ENCODE measurements at places on chromosomes 6 and 20.

GRCh38 chr6:105536961-105537360 is 134.1 kb upstream of the PREP start:
- DNase-seq, result no peak

GRCh38 chr6:3534599-3534998 is 77.7 kb upstream of the SLC22A23 start:
- DNase-seq, result no peak

GRCh38 chr6:145848541-145848940 is 33.9 kb upstream of the FBXO30 start:
- no peak for DNase-seq

DNA sequence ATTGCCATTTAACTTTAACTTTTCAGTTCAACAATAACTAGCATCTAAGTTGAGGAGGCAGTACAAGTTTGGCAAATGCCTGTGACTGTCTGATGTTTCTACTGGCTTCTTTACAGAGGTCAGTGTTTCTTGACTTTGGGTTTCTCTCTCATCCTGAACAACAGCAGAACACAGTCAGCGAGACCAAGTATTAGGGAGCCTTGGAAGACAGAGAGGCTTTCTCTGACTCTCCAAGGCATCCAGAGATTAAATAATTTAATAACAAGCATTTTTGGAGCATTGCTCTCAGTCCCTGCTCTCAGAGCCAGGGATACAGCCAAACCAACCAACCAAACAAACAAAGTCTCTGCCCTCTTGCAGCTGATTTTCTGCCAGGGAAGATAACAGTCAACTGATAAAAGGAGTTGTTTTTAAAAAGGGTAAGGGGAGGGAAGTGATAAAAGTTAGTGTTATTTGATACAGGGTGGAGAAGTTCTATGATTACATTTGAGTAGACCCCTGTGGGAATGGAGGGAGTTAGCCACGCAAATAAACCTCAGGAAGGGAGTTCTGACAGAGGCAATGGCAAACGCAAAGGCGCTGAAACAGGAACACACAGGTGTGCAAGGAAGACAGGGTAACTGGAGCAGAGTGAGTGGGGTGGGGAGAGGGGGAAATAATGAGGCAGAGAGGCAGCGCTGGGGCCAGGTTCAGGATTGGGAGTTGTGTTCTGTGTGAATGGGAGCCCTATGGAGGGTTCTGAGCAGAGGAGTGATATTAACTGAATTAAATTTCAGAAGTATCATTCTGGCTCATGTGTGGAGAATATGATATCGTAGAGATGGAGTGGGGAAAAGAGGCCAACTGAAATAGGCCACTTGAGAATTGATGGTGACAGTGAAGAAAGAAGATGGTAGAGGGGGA is 55.2 kb downstream of the SEL1L2 start:
- DNase-seq, result no peak

DNA sequence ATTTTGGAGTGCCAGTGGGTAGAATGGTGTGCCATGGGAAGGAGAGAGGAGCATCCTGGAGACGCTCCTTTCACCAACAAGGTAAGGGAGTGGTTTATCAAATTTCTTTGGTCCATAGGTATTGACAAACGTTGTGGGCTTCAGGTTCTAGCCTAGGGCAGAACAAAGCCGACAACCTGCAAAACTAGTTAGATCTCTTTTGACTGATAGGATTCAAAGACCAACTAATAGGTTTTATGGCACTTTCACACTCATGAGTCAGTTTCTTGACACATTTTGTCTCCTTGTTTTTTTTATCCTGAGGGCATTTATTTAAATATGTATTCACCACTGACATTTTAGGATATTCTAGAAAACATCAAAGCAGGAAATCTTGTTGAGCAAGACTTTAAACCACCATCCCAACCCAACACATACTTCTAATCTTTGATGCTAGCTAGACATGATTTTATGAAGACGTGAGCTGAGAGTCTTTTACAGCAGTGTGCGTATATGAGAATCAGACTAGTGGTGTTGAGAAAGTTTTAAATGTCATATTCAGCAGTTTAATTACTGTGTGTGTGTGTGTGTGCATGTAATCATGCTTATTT is 370.4 kb upstream of the HSF2 start:
- DNase-seq, result no peak

GRCh38 chr6:10194816-10195672 is 219.8 kb downstream of the TFAP2A start:
- DNase-seq, result no peak

GRCh38 chr6:42564506-42564825 is 637 bp downstream of the UBR2 start:
- DNase-seq, result no peak

DNA sequence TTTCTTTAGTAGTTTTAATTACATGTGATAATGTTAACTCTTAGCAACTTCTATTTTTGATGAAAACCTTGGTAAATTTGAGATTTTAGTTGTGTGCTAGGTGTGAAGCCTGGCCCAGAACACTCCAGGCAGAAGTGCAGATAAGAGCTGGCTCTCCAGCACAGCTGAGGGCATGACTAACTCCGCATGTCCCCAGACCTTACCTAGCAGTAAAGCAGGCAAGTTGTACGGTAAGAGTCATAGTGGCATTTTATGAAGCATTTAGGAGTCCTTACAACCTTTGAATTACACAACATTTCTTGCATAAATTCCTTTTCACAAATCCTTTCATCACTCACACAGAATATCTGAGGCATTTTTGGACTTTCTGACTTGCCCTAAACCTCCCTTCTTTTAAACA is 67.2 kb downstream of the OPRM1 start:
- no peak for DNase-seq

- no peak for DNase-seq
Measured at GRCh38 chr6:109121411-109121810, 26.1 kb downstream of the CEP57L1 start.

- DNase-seq, result no peak
Measured at GRCh38 chr6:5553767-5554166, 292.5 kb downstream of the FARS2 start.

DNA sequence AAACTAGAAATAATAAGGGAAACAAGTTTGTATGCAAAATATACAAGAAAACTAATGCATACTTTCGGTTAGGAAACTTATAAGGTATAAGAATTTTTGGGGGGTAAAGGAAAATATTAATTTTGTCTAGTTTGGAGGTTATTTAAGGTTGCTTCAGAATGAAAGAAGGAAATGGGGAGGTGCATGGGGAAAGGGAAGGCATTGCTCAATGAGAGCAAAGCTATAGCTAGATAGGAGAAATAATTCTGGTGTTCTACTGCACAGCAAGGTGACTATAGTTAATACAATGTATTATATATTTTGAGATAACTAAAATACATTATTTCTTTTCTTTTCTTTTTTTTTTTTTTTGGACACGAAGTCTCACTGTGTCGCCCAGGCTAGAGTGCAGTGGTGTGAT is 5.4 kb upstream of the MYMX start:
- DNase-seq, result no peak

- DNase-seq, result no peak
Measured at GRCh38 chr6:31037682-31038081, 27.4 kb downstream of the MUC22 start.

- peak; percentile 38 for DNase-seq
Measured at GRCh38 chr6:119313937-119314884, 35.4 kb downstream of the MAN1A1 start.

DNA sequence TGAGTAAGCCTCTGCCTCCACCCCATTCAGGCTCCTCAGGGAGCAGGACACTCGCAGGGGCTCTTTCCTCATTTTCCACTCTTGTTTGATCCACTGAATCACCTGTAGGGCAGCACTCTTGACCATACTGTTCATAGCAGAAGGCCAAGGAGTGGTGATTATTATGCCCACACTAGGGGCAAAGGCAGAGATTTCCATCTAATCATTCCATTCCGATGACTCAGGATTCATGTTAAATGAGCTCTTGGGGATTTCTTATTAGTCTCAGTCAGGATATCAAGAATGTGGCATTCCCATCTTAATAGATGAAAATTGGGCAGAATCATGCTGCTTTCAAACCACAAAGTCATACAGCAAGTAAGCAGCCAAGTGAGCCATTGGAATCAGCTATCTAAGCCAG is 101.9 kb upstream of the MOCS1 start:
- DNase-seq, result no peak

DNA sequence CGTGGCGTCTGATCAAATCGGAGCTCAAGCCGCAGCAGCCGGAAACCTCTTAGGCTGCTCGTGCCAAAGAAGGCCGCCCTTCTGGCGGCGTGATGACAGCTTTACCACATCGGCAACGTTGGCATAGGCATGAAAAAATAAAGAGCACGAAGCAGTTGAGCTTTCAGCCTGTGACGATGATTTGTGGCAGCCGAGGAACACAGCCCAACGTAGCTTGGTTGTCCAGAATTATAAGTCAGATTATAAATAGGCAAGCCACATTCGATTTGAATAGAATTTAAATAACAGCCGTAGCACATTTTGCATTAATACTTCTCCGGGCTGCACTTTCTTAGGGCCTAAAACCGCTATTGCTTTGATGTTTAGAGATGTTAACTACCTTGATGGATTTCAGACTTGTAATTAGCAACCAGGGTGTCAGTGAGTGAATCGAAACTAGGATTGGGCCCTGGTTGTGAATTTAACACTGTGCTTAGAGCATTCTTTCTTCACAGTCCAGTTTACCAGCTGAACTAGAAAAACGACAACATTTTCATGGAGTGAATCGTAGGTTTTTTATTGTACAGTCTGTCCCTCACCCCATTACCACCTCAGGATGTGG is 864 bp upstream of the BCLAF1 start:
- peak; percentile 74 for DNase-seq

- no peak for DNase-seq
Measured at GRCh38 chr20:35039146-35039545, 53.5 kb downstream of the TRPC4AP start.

DNA sequence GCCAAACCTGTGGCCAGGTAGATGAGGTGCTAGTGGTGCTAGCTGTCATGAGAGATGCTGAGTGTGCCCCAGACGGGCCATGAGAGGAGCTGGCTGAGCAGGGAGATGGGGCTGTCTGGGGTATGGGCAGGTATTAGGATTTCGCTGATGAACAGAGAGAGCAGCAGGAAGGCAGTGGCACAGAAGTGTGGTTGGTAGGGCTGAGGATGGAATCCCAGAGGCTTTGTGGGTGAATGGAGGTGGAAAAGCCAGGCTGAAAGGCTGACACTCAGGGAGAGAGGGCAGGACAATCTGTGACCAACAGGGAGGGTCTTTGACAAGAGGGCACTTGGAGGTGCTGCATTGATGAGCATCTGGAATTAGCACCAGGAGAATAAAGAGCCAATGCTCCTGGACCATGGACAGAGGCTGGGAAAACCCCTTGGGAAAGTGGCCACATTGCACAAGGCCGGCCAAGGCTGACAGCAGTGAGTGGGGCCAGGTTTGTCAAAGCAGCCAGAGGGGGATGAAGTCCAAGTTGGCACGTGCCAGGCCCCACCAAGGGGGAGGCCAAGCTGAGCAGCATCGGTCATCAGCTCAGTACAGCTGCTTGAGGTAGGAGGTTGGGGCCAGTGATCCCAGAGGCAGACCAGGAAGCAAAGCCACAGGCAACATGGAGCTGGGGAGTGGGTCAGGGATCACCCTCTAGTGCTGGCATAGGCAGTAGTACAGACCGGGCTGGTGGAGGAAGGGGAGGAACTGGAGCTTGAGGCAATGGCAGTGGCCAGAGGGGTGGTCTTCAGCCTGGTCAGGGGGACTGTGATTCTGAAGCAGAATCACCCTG is 19.7 kb upstream of the SGK2 start:
- DNase-seq, result no peak

DNA sequence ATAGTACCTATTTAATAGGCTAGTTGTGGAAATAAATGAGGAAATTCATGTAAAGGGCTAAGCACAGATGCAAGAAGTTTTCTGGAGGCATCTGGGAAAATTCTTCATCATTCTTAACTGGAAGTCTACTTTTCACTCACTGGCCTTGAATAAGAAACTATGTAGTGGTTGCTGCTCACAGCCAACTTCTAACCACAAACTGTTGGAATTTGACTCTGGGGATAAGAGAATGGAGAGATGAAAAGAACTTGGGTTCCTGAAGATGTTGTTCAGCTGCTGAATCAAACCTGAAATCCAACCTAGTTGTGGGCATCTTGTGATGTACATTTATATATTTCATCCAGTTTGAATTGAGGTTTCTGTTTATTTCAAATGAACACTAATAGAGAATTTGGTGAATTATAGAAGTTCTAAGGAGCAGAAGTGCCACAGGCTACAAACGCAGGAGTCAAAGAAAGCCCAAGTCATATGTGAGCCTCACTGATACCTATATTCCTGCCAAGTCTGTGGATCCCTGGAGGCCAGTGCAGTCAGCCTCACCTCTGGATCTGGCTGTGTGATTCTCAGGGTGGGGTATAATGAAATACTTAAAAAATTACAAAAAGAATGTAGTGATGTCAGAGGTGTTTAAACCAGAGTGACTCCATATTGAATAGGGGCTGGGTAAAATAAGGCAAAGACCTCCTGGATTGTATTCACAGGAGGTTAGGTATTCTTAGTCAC is 18.7 kb upstream of the MEI4 start:
- DNase-seq, result no peak

DNA sequence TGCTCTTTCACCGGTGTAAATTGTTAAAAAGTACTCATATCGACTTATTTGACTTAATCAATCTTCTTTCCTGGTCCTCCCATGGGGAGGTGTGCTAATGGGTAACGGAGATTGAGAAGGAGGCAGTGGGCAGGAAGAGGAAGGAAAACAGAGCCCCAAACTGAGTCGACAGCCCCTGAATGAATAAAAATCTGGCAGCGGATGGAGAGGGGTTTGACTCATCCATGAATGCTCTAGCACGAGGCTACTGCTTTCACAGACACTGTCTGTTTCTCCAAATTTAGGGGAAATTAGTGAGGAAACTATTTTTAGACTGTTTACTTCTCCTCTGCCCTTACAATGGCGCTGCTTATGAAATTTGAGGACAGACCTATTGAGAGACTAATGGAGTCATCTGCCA is 142.2 kb upstream of the ATXN1 start:
- DNase-seq, result no peak

- no peak for DNase-seq
Measured at GRCh38 chr20:13898012-13898612, 92.3 kb downstream of the SEL1L2 start.

GRCh38 chr6:70551566-70551965 is 15.2 kb upstream of the SDHAF4 start:
- DNase-seq, result no peak

DNA sequence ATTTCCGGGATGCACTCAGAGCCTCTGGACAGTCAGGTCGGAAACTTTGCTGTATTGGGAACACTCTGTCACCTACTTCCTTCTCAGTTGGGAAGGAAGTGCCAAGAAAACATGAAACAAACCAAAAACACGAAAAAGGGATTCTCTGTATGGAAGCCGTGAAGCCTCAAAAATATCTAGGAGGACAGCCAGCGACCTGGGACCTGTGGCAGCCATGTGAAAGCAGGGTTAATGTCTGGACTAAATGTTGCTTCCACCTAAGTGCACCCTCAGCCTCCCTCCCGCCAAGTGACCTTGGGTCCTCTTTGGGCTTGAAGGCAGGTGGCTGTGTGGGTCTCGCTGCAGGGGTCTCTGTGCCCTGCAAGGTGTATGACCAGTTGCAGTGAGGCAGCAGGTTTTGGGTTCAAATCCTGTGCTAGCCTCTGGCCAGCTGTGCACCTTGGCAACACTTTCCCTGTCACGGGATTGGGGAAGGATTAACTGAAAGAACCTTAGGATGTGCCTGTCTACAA is 851 bp downstream of the MAVS start:
- no peak for DNase-seq

- no peak for DNase-seq
Measured at GRCh38 chr20:53929974-53930650, 140.3 kb downstream of the BCAS1 start.

- peak; percentile 38 for DNase-seq
Measured at GRCh38 chr6:31400467-31401289, 2.7 kb upstream of the MICA start.

- DNase-seq, result no peak
Measured at GRCh38 chr20:34403063-34403827, 40.2 kb downstream of the ITCH start.

Data from central memory CD8-positive, alpha-beta T cell (primary cell).